AML-193 (cell line): ENCODE measurements at places on chromosomes 16 and 17.

GRCh38 chr17:7552621-7553051 is 3.8 kb downstream of the TNFSF12 start:
- peak; percentile 76 for DNase-seq

- peak; percentile 47 for DNase-seq
These were observed 16.3 kb downstream of the TNRC6A start for GRCh38 chr16:24745791-24746190.

- DNase-seq, result no peak
These were observed 2.3 kb upstream of the CBX4 start for GRCh38 chr17:79841369-79842135.

DNA sequence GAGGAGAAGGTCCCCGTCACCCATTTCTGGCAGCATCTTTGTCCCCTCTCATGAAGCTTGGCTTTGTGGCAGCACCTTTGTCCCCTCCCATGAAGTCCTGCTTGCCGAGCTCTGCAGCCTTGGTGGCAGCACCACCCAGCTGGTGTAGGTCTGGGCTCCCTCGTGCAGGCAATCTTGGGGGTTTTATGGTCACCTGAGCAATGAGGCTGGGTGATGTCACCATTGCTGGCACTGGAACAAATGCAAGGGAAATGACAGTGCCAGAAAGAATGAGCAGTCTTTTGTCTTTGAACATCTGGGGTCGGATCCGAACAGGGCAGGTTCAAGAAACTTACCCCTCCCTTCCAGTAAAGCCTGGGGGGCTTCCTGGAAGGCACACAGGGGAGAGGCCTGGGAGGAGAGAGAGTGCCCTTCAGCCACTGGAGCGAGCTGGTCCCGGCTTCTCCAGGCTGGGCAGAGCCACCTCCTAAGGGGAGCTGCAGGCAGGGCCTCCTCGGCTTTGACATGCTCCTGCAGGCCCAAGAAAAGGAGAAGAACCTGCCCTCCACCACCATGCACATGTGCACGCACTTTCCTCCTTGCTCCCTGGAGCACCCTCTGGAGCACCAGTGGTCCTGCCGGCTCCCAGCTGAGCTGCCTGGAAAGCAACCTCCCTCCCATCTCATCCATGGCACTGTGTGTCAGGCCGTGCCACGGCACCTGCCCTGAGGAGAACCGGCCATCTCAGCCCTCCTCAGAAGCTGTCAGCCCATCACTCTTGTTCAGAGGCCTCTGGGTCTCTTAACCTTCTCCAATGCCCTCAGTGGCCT is 16.0 kb downstream of the BTBD17 start:
- no peak for DNase-seq

DNA sequence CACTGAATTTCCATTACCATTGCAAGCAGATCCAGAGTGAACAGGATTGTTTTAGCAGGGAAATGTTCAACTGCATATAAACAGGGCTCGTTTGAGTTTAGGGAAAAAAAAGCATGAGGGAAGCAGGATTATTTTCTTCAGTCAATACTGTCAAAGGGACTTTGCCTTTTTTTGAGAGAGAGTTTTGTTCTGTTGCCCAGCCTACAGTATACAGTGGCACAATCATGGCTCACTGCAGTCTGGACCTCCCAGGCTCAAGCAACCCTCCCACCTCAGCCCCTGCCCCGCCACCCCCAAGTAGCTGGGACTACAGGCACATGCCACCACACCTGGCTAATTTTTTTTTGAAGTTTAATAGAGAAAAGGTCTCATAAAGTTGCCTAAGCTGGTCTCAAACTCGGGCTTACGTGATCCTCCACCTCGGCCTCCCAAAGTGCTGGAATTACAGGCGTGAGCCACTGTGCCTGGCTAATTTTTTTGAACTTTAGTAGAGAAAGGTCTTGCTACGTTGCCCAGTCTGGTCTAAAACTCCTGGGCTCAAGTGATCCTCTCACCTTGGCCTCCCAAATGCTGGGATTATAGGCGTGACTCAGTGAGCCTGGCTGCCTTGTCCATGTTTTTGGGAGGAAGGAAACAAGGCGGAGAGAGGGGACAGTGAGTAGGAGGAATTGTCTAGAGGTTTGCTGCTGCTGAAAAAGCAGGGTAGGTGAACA is 14.8 kb downstream of the PKD1L3 start:
- DNase-seq, result no peak

- no peak for DNase-seq
These were observed 121.9 kb upstream of the HS3ST2 start for GRCh38 chr16:22692034-22692433.

GRCh38 chr16:72875291-72876031 is 172.5 kb downstream of the ZFHX3 start:
- no peak for DNase-seq

GRCh38 chr17:78142119-78142861 is 3.9 kb upstream of the C17orf99 start:
- no peak for DNase-seq

DNA sequence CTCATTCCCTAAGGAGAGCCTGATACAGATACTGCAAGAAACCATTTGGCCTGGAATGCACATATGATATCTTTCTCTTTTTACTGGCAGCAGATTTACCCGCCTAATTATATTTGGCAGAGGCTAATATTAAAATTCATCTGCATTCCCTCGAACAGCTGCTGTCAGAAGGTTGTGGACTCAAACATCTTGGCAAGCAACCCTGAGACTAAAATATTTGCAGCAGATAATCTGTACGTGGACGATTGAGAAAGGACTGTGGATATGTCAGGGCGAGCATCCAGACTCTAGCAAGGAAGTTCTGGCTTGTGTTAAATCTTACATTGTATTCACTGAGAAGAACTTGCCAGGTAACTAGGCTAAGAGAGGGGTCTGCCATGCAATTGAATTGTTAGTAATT is 65.2 kb downstream of the SNX20 start:
- no peak for DNase-seq

DNA sequence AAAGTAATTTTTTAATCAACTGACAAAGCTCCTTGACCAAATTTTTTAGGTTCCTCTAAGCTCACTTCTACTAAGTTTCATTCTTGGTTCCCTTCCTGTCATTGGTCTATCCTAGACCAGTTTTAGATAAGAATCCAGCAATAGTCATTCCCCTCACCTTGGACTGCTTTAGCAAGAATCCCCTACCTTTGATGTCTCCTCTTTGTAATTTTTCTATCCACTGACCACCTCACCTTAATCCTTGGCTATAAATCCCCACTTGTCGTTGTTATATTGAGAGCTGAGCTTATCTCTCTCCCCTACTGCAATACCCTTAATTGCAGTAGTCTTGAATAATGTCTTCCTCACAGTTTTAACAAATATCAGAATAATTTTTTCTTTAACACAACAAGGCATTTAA is 107.2 kb downstream of the USP32 start:
- no peak for DNase-seq

DNA sequence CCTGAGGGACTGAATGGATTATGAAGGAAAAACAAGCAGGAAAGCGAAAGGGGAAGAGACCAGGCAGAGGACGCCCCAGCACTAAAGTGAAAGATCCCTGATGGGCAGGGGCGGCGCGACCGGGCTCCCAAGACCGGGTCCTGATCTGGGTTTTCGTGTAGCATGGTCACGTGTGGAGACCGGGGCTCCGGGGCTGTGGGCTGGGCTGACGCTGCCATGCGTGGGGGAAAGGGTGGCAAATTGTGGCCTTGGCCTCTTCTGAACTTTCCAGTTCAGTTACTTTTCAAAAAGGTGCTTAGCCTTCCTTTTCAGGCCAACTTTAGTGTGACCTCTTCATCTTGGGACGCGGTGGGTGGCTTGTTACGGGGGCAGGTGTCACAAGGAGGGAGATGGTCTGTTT is 57.5 kb downstream of the METRNL start:
- DNase-seq, result no peak

DNA sequence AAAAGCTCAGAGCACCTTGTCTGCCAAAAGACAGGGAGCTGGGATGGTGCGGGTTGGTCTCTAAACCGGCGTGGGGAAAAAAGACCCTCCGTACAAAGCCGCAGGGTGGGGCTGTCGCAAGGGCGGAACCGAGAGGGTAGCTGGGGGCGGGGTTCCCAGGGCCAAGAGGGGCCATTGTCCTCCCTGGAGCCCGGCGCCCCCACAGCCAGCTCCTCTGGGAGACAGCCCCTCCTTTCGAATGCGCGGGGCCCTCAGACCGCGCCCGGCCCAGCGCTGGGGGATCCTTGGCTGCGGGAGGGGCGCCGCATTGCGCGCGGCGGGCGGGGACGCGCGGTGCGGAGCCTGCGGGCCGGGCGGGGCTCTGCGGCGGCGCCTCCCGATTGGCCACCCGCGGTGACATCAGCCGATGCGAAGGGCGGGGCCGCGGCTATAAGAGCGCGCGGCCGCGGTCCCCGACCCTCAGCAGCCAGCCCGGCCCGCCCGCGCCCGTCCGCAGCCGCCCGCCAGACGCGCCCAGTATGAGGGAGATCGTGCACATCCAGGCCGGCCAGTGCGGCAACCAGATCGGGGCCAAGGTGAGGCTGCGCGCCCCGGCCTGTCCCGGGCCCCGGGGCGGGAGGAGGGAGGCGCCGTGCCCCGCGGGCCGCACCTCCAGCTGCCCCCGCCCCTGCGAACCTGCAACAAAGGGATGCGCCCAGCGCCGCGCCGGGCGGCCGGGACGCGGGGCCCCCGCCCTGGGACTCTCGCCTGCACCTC is at the start of gene TUBB3:
Gene TUBB3, plus strand, starts transcription at position 459 of the 756 bp plus-strand sequence. Its CDS starts 60 bp downstream, at position 519.
- DNase-seq, result no peak

GRCh38 chr16:84199861-84200260 is 8.9 kb downstream of the ADAD2 start:
- DNase-seq, result no peak

DNA sequence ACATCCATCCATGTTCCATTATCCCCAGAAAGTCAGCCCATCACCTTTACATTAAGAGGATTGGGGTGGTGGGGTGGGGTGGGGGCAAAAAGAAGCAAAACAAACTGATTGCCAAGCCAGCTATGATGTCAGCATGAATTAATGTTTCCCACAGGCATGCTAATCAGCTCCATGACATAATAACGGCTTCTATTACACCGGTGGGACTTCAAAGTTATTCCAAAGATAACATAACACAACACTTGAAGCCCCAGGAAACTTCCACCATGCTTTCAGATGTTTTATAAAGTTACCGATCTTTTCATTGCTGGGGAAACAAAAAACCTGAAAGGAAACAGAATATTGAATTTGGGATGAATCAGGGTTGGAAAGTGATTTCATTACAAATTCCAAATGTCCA is 155.9 kb upstream of the IRX5 start:
- no peak for DNase-seq

GRCh38 chr17:57091186-57091618 is 6.2 kb downstream of the AKAP1 start:
- no peak for DNase-seq

DNA sequence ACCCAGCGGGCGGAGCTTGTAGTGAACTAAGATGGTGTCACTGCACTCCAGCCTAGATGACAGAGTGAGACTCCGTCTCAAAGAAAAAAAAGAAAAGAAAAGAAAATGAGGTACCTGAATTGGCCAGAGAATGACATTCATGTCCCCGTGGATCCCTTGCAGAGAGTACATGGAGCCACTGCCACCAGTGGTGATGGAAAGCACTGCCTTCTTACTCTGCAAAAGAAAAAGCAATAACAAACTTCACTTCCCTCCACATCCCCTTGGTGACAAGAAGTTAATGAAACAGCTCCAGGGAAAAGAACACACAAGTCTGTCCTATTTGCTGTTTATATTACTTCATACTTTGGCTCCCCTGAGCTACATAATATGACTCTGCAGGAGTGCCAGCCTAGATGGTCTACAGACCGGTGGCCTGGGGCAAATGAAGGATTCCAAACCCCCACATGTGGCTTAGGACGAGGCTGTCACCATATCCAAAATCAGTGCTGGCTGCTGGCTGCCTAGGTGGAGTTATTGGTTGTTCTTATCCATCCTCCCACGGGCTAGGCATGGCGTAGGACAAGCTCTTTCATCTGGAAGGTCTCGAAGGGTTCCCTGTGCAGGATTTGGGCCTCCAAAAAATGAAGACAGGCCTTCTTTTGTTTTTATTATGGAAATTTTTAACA is 13.3 kb downstream of the NQO1 start:
- DNase-seq, result no peak

GRCh38 chr17:70323269-70323668 is 153.9 kb downstream of the KCNJ2 start:
- no peak for DNase-seq

DNA sequence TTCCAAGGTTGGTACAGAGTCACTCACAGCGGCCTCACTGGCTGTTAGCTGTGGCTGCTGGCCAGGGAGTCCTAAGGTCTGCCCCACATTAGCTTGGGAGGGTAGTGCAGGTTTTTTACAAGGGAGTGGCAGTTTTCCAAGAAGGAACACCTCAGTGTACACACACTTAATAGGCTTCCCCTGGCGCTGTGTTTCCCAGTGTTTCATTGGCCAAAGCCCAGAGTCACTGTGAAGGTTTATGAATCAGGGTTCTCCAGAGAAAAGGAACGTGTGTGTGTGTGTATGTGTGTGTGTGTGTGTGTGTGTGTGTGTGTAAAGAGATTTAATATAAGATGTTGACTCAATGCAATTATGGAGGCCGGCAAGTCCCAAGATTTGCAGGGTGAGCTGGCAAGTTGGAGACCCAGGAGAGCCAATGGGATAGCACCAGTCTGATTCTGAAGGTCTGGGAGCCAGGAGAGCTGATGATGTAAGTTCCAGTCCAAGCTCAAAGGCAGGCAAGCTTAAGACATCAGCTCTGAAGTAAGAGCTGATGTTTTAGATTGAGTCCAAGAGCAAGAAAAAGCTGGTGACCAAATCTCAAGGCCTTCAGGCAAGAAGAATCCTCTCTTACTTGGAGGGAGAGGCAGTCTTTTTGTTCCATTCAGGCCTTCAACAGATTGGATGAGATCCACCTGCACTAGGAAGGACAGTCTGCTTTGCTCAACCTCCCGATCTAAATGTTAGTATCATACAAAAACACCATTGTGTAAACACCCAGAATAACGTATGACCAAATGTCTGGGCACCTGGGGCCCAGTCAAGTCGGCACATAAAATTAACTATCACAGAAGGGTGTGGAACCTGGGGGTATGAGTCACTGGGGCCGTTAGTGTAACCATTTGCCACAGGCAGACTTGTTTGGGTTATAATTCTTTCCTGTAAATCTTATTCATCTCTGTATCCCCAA is 206.8 kb downstream of the PRKCA start:
- no peak for DNase-seq

DNA sequence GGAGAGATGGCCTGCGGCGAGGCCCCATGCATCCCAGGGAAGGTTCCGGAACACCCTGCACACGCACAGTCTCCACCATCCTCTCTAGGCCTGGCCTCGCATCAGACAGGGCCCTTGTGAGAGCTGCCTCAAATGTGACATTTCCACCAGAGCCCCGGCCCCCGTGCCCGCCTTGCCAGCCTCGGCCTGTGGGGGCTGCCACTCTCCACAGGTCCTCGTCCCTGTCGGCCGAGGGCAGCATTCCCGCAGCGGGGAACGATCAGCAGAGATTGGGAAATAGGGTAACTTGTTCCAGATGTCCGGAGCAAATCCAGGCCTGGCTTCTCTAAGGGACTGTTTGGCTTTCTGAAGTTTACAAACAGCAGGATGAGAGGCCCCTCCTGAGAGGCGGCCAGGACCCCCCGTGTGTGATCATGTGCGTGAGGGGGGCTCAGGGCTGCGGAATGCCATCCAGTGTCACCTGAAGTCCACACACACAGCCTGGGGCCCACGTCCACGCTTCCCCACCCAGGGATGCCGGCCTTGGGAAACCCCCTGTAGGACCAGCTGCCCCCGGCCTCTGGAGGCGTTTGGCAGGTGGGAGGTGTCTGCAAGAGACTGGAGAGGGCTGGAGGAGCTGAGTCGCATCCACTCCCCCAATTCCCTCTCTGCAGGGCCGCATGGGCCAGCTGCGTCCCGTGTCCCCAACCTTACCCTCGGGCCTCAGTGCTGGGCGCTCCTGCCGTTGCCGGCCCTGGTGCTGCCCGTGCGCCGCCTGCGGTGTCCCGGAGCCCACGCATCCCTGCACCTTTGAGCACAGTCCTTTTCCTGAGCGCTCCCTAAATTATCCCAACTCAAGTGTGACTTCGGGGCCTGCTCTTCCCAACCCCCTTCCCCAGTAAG is 70.4 kb downstream of the ZDHHC7 start:
- no peak for DNase-seq
